ENCODE measurements at places on chromosomes 6 and 20.

DNA sequence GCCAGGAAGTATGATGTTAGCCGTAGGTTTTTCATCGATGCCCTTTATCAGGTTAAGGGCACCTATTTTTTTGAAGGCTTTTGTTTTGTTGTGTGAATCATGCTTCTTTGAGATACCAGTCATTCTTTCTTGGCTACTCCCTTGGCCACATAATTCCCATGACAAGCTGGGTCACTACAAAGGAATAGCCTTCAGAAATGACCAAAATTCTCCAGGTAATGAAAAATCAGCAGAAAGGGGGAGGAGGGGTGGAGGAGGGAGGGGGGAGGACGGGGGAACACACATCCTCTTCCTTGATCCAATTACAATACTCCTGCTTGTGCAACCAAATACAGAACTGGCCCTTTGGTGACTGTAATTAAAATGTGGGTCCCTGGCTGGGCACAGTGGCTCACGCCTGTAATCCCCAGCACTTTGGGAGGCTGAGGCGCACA is 21.7 kb upstream of the TGM2 start:
- DNase-seq = no peak

DNA sequence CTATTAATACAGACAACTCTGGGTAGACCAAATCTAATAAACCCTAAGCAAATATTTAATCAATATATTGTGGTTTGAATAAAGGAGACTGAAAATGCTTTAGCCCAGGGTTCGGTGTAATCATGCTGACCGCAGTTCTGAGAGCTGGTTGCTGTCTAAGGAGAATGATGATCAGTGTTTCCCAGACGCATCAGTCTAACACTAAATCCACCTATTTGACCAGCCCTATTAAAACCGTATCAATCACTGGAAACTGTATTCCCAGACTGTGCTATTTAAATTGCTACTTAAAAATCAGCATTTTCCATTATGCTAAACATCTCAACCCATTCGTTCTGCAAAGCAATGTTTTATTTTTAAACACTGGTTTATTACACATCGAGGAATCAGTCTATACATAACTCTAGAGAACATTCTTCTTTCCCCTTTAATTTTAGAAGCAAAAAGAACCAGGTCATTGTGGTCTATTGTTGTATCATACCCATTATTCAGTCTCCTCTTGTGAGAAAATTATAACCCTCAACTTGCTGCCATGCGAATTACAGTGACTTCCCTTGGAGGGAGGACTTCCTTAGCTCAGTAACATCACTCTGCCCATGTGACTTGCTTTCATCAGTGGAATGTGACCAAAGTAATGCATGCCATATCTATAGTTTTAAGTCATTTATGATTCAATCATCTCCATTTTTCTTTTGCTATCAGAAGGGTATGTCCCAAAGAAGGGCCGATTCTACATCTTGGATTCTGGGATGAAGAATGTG is 515.2 kb upstream of the JAG1 start:
- no peak for DNase-seq

- DNase-seq = no peak
These were observed 16.5 kb downstream of the KPNA5 start for GRCh38 chr6:116697480-116697879.

DNA sequence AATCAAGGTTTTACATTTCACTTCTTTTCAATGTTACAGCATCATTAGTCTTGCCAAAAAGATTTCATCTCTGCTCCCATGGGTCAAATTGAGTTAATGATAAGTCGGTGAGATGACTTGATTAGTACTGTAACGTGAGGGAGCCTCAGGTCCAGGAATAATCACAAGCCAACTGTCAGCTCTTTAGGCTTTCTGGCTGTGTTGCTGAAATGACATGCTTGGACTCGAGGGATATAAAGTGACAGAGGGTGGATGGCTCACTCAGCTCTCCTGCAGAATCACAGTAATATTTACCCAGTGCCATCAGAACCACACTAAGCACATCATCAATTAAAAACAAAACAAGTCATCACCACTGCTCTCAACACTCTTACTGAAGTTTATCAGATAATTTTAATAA is 196.2 kb upstream of the THEMIS start:
- no peak for DNase-seq

DNA sequence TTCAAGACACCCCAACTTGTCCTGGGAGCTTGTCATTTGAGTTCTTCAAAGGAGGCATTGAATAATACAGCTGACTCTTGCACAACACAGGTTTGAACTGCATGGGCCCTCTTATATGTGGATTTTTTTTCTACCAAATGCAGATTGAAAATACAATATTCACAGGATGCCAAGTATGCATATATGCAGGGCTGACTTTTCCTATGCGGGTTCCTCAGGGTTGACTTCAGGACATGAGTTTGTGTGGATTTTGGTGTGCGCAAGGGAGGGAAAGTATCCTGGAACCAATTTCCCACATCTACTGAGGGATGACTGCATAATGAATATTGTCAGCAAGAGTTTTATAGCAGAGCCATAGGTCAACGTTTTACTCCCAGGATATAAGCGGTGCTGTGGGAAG is 70.0 kb upstream of the RALY start:
- no peak for DNase-seq

- no peak for DNase-seq
These were observed 62.9 kb downstream of the ESR1 start for GRCh38 chr6:151870375-151870774.

DNA sequence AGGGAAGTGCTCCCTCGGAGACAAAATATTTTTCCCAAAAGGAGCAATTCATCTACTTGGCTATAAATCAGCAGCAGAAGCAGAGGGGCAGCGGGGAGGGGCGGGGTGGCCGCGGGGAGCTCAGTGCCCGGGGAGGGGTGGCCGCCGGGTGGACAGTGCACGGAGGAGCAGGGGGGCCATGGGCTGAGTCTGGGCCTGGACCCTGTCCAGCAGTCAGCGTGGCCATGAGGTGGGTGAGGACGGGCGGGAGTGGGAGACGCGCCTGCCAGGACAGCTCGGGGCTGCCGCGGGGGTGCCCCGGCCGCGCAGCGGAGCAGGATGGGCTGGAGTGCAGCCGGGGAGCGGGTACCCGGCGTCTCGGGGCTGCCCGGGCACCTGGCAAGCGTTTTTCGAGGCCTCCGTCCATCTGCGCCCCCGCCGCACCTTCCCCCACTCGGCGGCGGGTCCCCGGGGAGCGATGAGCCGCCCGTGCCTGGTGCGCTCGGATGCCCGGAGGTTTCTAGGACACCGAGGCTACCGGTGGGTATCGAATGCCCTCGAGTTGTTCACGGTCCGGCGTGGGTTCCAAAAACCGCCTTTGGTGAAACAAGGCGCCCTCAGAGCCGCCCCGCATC is 229.5 kb downstream of the THBS2 start:
- DNase-seq = no peak

DNA sequence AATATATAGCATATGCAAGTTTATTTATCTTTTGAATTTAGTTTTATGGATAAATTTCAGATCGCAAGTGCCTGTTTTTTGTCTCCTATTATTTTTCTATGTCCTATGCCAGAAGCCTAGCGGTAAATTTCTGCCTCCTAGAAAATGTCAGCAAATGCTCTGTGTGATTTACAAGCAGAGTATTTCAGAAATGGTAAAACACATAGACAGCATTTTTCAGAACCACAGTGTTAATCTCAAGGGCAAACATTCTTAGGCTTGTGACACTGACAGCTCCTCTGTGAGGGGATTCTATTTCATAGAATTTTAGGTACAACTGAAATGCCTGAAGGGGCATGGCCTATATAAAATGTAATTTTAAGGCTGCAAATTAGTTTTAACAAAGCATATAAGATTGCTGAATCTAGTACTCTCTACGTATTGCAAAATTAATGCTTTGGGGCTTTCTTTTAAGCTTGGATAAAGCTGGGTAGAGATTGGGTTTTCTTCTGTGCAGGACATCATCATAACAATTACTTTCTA is 89.9 kb upstream of the PTCHD4 start:
- DNase-seq = no peak

DNA sequence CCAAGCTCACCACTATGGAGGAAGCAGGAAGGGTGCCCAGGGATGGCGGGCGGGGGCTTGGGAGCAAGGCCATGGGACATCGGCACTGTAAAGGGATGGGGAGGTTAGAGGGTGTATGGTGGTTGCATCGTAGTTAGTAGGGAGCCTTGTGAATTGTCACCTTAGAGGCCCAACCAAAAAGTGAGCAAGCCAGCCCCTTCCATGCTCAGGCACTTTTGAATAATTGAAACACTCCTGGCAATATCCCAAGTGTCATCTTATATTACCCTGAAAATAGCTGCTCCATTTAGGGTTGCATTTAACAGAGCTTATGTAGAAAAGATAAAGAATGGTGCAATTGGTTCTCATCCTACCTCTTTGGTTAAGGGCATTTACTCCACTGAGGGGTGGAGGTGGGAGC is 169.2 kb downstream of the SAMD5 start:
- no peak for DNase-seq

- no peak for DNase-seq
These were observed 915.0 kb downstream of the KIF16B start for GRCh38 chr20:15658295-15658694.

- DNase-seq = no peak
These were observed 492.0 kb upstream of the MMS22L start for GRCh38 chr6:97775012-97775411.

DNA sequence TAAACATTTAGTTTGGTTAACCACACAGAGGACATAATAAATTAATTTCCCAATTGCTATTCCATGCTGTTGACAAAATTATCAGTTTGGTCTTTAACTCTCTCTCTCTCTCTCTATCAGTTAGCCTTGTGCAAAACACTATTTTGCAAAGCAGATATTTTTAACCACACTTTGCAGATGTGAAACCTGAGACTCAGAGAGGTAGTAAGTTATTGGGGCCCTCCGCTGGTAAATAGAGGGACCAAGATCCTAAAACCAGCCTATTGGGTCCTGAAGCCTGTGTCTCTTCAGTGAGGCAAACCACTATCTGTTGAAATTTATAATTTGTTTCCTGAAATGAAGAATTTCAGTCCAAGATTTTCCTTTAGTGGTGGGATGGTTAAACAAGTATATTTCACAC is 231.0 kb downstream of the SOD2 start:
- no peak for DNase-seq

DNA sequence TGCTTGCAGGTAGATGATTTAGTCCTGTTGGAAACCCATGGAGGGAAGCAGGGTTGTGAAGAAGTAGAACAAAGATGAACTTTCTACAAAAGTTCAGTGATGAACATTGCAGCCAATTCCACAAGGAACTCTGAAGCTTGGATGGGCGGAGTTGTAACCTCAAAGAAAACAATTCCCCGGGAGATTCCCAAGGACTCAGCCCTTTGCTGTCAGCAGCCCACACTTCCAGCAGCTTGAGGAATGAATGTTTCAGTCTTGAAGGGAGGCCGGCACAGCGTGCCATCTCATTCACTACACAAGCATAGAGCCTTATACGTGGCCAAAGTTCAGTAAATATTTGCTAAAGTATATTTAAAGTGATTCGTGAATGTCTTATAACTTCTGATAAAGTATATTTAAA is 269.4 kb downstream of the NKAIN2 start:
- no peak for DNase-seq

DNA sequence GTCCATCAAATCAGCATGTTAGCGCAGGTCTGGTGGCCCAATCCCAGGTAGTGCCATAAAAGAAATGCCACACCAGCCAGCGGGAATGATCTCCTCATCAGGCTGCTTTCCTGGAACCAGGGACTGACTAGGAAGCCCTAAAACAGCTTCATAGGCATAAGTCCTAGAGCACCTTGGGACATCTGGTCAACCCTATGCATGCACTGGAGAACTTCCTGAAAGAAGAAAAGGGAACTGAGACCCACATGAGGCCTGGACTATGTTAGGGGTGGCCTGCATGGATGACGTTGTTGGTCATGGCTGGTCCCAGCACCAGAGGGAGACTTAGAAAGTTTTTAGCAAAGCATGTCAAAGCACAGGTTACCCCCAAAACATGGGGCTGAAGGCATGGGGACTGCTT is 7.6 kb upstream of the KCNK16 start:
- DNase-seq = no peak

DNA sequence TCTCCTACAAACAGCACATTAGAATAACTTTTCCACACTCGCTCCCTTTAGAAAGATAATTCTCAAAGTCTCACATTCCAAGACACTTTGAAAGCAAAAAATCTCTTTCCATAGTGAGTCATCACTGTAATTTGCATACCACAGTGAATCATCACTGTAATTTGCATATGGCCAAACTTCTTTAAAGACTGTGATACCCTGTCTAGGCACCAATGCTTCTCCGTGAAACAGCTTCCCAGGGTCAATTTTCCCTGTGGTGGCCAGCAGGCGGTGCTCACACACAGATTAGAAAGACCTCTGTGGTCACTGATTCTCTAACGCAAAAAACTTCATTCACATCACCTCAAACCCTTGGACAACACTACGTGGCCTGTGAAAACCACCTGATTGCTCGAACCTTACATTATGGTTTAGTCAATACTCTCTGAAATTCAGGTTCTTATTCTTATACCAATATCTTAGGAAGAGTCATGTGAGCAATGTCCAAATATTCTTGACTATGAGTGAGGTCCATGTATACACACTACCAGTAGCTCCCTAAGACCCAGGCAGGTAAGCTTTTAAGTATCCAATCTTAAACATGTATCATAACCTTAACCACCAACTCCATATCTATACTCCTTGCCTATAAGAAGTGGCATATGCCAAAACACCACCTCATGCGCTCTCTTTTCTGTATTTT is 78.5 kb upstream of the PHACTR1 start:
- DNase-seq = peak; percentile 26

GRCh38 chr6:166172546-166172945 is 4.9 kb upstream of the TBXT start:
- DNase-seq = no peak

DNA sequence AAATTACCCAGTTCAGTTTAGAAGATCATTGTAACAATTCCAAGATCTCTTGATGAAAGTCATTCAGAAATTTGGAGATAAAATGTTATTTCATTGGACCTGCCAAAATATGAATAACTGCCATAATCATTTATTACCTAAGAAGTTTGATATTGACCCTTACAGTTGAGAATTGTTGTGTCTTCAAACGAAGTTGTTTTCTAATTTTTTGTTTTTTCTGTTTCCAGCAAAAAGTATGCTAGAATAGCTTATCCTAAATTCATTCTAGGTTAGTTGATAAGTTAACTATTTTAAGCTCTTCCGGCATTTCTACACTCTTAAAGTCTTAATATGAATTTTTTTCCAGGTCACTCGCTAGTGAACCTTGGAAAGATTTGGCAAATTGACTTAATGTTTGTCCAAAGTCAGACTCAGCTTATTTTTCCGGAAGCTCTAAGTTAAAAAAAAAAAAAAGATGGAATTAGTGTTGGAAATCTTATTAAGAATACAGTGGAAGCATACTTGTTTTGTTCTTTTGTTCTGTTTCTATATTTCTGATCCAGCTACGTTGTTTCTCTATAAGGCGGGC is 28.9 kb downstream of the CYP24A1 start:
- no peak for DNase-seq

- DNase-seq = no peak
These were observed 57.3 kb downstream of the DLL1 start for GRCh38 chr6:170233286-170234205.

- peak; percentile 16 for DNase-seq
These were observed 83.4 kb upstream of the FABP7 start for GRCh38 chr6:122696079-122696478.

DNA sequence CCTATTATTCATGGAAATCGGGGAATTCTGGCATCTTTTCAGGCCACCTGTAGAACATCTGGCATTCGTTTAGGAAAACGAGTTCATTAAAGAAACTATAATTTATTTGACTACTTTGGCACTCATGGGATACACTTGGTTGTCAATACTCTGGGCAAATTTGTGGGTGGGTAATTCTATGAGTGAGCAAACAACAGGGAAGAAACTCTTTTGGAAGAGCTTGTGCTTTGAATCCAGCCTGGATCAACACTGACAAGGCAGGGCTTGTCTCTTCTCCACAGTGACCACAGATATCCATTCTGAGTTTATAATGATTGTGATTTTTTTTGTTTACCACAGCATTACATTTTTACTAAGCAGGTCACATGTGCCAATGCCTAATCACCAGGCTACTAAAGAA is 394.7 kb downstream of the THBS2 start:
- DNase-seq = no peak

All from AG08396 (cell line).